ENCODE measurements at places on chromosomes 16 and 17.

- DNase-seq: no peak
Observed at GRCh38 chr16:84475643-84476240, 28.7 kb downstream of the MEAK7 start.

- no peak for DNase-seq
Observed at GRCh38 chr16:29315046-29315445, 91.5 kb downstream of the NPIPB11 start.

- DNase-seq: no peak
Observed at GRCh38 chr16:70695331-70696070, 9.6 kb upstream of the MTSS2 start.

DNA sequence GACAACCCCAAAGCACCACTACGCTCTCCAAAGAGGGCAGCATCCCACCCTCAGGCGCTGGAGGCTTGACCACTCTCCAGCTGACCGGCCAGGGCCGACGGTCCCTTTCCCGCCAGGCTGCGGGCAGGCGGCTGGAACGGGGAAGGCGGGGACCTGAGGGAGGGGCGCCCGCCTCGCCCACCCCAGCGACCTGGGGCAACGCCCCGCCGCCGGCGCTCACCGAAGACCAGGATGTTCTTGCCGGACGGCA is 431 bp downstream of the DYNC1LI2 start:
- no peak for DNase-seq

DNA sequence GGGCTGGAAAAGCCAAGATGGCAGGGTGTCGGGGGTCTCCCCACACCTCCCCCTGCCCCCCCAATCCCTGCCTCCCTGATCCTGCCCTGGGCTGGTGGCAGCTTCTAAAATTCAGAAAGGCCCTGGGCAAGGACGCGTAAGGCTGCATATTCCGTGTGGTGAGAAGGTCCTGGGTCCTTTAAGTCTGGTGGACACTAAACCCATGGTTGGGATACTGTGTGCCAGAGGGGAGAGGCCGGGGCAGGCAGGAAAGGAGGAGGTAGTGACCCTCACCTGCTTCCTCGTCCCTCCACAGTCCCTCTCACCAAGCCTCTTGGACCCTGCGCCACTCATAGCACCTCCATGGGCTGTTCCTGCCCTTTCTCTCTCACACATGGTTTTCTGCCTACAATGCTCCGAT is 28.8 kb downstream of the PRKAR1A start:
- DNase-seq: no peak

GRCh38 chr17:58320163-58320558 is 8.4 kb downstream of the TSPOAP1 start:
- DNase-seq: no peak

DNA sequence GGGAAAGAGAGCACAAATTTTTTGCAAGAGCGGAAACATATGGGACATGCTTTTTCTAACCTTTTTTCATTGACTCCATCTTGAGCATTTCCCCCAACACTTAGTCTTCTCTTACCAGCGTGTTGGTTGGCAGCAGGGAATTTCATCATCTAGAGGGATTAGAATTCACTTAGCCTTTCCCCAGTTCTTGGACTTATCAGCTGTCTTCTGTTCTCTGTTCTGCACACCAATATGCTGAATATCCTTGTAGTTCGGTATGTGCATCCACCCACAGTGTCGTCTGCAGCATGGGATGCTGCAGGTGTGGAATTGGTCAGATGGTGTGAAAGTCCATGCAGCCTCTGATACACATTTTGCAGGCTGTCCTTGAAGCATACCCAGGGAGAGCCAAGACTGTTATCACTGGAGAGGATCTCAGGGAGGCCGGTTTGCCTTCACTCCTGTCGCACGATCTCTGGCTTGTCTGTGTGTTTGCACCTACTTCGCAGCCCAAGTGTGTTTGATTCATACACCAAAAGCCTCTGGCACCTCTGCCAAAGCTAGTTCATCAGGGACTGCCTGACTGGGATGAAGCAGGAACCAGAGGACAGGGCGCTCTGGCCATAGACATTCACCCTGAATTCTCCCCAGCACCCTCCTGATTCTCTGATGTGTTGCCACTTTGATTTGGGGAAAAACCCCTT is 93.3 kb downstream of the SOCS1 start:
- DNase-seq: no peak

DNA sequence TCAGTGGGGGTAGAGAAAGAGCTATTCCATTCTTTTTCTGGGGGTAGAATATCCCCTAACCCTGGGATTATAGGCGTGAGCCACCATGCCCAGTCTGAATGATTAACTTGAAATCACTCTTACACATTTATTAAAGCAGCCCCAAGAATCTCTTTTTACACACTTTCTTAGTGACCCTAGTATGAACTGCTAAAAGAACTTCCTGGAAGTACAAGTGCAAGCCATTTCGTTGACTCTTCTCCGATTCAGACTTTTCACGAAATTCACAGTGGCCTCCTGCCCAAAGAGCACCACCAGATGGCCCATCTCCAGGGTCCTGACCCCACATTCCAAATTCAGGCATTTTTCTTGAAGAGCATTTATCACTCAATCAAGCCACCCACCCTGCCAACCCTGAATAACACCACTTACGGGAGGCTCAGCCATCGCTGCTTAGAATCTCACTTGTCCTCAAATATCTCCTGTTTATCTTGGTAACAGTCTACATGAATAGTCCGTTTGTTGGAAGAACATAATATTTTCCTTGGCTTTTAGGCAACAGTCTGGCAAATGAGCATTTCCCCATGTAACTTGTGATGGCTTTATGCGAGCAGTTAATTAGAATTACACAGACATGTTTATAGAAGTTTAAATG is 28.0 kb downstream of the ZNF423 start:
- no peak for DNase-seq

- no peak for DNase-seq
Observed at GRCh38 chr16:59690216-59690615, 956.1 kb upstream of the GOT2 start.

DNA sequence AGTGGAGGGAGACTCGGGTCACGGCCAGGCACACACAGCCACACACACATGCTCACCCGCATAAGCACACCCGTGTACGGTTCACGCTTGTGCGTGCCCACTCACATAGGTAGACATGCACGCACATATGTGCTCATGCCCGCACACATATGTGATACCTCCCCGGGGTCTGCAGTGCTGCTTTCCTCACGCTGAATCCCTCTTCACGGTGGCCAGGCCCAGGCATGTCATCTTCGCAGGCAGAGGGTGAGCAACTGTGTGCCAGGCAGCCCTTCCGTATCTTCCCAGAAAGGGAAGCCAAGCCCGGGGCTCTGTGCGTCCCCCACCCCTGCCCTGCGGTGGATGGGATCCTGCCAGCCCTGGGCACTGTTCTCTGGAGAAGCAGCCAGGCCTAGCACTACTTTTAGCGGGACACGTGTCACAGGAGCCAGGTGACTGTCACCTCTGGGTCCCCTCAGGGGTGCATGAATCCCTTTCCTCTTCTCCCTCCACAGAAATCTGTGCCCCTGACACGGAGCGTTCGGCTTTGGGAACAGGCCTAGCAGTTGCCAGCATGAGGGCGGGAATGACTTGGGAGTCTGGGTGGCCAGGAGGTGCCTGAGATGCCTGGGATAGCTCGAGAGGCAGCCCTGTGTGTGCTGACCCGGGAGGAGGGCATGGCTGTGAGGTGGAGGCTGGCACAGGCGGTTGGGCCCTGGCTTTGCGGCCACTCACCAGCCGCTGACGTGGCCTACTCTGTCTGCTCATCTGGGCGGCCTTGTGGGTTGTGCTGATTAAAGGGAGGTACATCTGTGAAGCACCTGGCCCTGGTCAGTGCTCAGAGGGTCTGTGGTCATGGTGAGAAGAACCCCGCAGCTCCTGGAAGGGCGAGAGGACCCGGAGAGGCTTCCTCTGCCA is 47.5 kb downstream of the BAIAP2 start:
- no peak for DNase-seq

DNA sequence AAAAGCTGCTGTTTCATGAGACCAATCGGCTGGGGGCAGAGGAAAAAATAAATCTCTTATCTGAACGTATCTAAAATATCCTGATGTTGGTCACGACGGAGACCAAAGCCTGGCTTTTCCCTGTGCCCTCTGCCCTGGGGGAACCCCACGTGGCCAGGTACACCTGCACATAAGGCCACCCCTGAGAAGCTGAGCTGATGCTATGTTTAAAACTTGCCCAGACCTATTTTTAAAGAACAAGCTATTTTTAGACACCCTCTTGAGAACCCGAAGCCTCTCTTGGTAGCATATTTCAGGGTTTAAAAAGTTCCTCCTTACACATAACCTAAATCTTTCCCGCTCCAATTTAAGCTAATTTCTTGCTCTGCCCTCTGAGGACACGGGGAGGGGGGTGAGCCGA is 210.4 kb downstream of the GSG1L start:
- DNase-seq: no peak

- DNase-seq: no peak
Observed at GRCh38 chr17:77717941-77718668, 240.4 kb upstream of the TNRC6C start.

All from hypothalamus (tissue), 51 donors.